Naive thymus-derived CD4-positive, alpha-beta T cell (primary cell): ENCODE measurements at places on chromosomes 11 and 22. TPM values are rescaled to one million over a fixed set of nuclear protein-coding genes. Genes with fewer than 3 reads are reported as not detected.

DNA sequence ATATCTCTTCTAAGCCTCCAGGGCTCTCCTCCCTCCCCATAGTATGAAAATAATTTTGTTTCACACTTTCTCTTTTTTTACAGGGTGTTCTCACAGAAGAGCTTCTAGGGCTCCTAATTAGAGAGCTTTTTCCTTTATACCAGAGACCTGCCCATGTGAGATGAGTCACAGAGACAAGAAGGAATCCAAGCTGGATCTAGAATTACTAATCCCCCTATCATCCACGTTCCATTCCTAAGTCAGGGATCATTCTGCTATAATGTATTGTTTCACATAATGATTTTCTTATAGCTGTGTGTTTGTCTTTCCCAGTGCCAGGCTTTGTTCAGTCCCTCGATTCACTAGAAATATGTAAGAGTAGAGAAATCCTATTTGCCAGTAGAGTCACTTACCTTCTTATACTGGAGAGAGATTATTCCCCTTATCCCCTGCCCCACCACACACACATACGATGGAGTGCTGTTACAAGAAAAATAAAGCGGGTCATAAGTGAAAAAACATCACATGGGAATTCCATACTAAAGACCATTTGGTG lies 778.3 kb upstream of the LRRC4C start:
- no peak for DNase-seq
- no peak overlapping the region for H3K4me3 ChIP-seq
- H3K27me3 ChIP-seq, result no peaks in the 10 kb centered on the region
- H3K27ac ChIP-seq, result no peak overlapping the region
- H3K36me3 ChIP-seq, result no peaks in the 10 kb centered on the region

FJX1 gene
- not detected for total RNA-seq

ASRGL1 gene
- 10.6 TPM for total RNA-seq

- peak within 1 kb of the TSS; percentile 92 for H3K27ac ChIP-seq
- peak; percentile 84 for DNase-seq
- peak within 1 kb of the TSS; percentile 93 for H3K4me3 ChIP-seq
- peaks cover 11% of the 10 kb centered on the region for H3K36me3 ChIP-seq
- H3K27me3 ChIP-seq, result no peaks in the 10 kb centered on the region
These were observed at the start of gene B4GAT1 for GRCh38 chr11:66347425-66348276. TSS of gene B4GAT1 (minus strand) at chr11:66347629. CDS start at chr11:66347545, 84 bp downstream.

- peak overlapping the region; percentile 21 for H3K4me3 ChIP-seq
- peaks cover 14% of the 10 kb centered on the region for H3K4me1 ChIP-seq
- no peaks in the 10 kb centered on the region for H3K36me3 ChIP-seq
- no peaks in the 10 kb centered on the region for H3K27me3 ChIP-seq
- no peak for DNase-seq
These were observed 38.7 kb downstream of the TMEM45B start for GRCh38 chr11:129854232-129854805.

DNA sequence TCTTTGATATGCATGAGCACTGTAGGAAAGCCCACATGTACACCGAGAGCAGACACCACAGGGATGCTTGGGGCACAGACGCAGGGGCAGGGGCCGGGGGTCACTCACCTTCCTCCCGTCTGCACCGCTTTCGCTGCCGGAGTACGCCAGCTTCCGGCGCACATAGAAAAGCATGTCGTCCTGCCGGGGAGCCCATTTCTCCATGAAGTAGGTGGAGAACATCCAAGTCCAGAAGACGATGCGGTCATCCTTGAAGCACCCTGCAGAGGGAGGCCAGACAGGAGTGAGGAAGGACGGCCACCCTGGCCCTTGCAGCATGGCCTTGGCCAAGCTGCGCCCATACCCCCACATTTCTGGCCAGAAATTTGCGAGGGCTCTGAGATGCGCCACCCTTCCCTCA lies 28.8 kb downstream of the KIAA0930 start:
- no peak overlapping the region for H3K4me3 ChIP-seq
- H3K36me3 ChIP-seq, result no peaks in the 10 kb centered on the region
- no peaks in the 10 kb centered on the region for H3K27me3 ChIP-seq
- DNase-seq, result no peak

DNA sequence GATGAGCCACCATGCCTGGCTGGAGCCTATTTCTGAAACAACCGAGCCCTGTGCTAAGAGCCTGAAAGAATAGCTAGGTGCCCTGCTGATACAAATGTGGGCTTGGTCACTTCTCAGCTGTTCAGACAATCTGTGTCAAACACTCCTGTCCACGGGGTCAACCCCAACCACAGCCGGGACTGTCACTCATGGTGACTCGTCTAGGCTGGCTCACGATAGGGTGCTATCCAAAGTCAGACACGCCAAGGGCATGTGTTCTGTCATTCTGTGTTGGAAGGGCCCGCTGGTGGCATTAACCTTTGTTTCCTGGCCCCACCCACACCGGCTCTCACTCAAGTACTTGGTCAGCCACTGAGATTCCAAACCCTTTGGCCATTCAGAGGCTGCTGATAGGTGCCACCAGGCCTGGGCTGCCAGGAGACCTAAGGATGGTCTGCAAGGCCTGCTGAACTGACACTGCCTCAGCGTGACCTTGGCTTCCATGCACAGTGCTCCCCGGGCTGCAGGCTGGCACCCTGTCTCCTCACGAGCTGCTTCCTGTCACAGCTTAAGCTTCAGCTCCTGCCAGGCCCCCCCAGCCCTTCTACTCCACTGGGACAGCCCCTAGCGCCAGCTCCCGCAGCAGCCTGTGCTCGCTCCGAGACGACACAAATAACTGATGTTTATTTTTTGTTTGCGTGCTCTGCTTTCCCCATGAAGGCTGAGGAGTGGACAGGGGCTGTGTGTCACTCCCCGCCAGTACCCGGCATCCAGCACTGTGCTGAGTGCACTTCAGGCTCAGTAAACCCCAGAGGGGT lies 14.2 kb upstream of the CDC42BPG start:
- H3K27ac ChIP-seq, result peak overlapping the region; percentile 74
- no peaks in the 10 kb centered on the region for H3K27me3 ChIP-seq
- peak overlapping the region; percentile 43 for H3K4me3 ChIP-seq
- peaks cover 96% of the 10 kb centered on the region for H3K4me1 ChIP-seq

- no peaks in the 10 kb centered on the region for H3K27me3 ChIP-seq
- DNase-seq, result no peak
- H3K4me3 ChIP-seq, result no peak overlapping the region
- H3K4me1 ChIP-seq, result no peaks in the 10 kb centered on the region
These were observed 7.5 kb downstream of the TMEM151A start for GRCh38 chr11:66299186-66299585.
